Transverse colon (tissue), 4 donors: ENCODE measurements at places on chromosomes 4 and X. TPM values are rescaled to one million over a fixed set of nuclear protein-coding genes. Genes with fewer than 3 reads are reported as not detected.

- no peak for DNase-seq
These were observed 2.7 kb downstream of the REST start for GRCh38 chr4:56910172-56910967.

GRCh38 chr4:140344621-140345020 is 28.8 kb upstream of the SCOC start:
- DNase-seq, result no peak

DNA sequence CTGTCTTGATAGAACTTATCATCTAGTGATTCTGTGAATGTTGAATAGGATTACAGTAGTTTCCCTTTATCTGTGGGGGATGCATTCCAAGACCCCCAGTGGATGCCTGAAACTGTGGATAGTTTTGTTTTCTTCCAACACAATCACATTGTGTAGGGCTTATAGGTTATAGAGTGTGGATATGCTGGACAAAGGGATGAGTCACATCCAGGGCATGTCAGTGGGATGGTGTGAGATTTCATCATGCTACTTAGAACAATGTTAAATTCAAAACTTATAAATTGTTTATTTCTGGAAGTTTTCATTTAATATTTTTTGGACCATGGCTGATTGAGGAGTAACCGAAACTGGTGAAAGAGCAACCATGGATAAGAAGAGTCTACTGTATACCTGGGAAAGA is 432.3 kb upstream of the ATOH1 start:
- DNase-seq, result no peak

DNA sequence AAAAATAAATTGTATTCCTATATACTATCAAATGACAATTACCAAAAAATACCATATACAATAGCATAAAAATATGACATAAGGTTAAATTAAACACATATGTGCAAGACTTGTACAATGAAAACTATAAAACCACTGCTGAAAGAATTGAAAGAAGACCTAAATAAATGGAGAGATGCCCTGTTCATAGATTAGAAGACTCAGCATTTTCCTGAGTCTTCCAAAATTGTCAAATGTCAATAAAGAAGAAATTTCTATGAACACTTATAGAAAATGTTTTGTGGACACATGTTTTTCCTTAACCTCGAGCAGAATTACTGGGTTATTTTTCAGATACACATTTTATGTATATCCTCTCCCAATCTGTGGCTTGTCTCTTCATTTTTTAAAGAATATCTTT is 103.1 kb upstream of the DCLK2 start:
- no peak for DNase-seq

- DNase-seq, result no peak
These were observed 29.0 kb downstream of the OPRPN start for GRCh38 chr4:70426789-70427188.

GRCh38 chr4:73811841-73812240 is 24.6 kb upstream of the CXCL6 start:
- DNase-seq, result no peak

GRCh38 chr4:40316782-40317635 is 18.1 kb upstream of the CHRNA9 start:
- peak; percentile 65 for DNase-seq

DNA sequence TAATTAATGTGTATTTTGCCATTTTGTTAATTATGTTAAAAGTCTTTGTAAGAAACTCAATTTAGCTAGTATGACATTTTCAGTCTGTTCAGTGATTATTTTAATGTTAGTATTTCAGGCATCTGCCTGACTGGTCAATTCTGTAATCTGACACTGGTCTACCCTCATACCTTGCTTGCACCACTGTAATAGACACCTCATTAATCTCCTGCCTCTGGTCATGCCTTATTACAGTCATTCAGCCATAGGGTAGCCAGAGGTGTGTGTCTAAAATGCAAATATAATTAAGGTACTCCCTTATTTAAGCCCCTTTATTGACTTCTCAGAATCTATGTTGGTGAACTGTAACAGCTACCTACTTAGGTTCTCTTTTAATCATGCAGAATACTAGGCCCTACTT is 861.1 kb upstream of the IGFBP7 start:
- no peak for DNase-seq

DNA sequence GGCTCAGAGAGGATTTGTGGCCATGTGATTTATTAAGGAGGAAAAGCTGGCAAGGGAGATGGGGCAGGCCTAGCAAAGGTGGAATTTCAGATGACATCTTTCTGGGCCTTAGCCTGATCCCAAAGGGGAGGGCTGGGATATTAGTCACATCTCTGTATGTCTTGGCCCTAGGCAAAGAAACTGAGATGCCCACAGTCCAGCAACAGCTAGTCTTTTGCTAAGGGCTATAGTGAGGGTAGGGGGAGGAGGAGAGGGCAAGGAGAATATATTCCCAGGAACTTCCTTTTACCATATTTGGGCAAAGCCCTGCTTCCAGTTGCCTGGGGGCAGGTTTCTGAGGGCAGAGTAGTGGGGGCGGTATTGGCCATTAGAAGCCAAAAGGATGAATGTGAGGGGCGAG is 209.8 kb upstream of the NR3C2 start:
- DNase-seq, result no peak

DNA sequence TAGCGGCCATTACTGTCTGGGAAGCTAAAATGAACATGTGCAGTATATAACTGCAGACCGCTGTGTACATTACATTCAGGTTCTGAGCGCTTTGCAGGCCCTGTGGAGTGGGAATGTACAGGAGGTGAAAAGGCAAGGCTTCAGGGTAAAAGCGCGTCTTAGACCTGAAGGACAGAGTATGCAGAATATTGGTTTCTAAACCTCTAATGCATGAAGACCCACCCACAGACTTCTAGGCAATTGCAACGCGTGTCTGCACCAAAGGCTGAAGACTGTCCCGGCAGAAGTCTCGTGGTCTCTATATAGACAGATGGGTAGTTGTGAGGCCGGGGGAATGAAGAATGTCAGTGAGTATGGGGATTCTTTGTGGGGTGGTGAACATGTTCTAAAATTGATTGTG is 5.4 kb downstream of the MAP7D2 start:
- DNase-seq, result no peak

DNA sequence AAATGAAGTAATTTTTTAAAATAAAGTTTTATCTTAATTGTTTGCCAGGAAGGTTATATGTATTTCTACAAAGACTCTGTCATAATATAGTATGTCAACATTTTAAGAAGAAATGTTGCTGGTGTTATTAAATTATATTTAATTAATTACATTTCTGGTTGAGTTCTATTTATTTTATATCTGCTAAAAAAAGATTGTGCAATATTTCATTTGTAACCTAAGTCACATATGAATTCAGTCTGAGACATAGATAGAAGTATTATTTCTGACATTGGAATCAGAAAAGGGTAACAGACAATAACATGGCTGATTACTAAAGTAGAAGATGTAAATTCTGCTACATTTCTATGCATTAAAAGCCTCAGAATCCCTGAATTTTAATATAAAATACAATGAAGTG is 1985.1 kb downstream of the C4orf33 start:
- DNase-seq, result no peak

DNA sequence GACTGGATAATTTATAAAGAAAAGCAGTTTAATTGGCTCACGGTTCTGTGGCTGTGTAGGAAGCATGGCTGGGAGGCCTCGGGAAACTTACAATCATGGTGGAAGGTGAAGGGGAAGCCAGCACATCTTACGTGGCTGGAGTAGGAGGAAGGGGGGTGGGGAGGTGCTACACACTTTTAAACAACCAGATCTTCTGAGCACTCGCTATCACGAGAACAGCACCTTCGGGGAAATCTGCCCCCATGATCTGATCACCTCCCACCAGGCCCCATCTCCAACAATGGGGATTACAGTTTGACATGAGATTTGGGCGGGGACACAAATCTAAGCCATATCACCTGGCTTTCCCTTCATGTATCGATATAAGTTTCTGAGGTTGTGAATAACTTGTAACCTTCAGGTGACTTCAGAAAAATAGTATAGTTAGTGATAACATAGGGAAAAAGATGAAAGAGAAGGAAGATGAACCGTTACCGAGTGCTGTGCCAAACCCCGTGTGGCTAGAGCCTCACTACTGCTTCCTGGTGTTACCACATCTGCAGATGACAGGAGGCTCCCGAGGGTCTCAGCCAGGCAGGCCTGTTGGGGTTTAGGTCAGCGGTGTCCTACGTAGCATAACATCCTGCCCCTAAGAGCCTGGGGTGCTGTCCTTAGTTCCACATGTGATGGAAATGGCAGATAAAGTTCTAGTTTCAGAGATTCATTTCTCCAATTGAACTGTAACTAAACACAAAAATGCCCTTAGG is 103.5 kb downstream of the TNIP2 start:
- DNase-seq, result no peak

- no peak for DNase-seq
These were observed 707.8 kb downstream of the STIM2 start for GRCh38 chr4:27568236-27568951.

The UCP1 gene
- total RNA-seq, result not detected

The SSX2B gene
- not detected for total RNA-seq

The FHIP1A gene
- total RNA-seq, result 44.1 TPM

The IL13RA2 gene
- not detected for total RNA-seq

The HSFX2 gene
- not detected for total RNA-seq
